Inflammatory macrophage treated with lipopolysaccharide for 1 hour (primary cell): ENCODE measurements at places on chromosomes 7 and 10.

- no peak for DNase-seq
These were observed 192.9 kb downstream of the EVX1 start for GRCh38 chr7:27435461-27435860.

GRCh38 chr7:156160811-156161210 is 348.5 kb upstream of the SHH start:
- no peak for DNase-seq

- no peak for DNase-seq
These were observed 173.6 kb upstream of the PRSS58 start for GRCh38 chr7:142431491-142431890.

DNA sequence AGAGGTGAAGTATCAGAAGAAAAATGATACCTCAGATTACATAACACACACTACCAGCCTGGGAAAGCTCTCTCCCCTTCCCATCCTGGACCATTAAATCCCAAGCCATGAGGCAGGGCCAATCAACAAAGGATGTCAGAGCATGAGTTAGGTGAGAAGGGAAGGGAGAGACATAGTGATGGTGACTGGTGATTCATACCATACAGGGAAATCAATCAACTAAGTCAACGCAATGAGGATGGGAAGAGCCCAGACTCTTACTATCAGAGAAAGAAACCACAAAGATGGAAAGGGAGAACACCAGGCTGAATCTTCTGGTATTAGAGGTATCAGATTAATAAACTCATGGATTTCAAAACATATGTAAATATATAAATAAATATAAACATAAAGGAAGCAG is 185.4 kb downstream of the KMT2E start:
- no peak for DNase-seq

- no peak for DNase-seq
These were observed 275.8 kb downstream of the DIP2C start for GRCh38 chr10:413662-414071.

- DNase-seq: no peak
These were observed 311.0 kb downstream of the GPAM start for GRCh38 chr10:111872591-111872990.

DNA sequence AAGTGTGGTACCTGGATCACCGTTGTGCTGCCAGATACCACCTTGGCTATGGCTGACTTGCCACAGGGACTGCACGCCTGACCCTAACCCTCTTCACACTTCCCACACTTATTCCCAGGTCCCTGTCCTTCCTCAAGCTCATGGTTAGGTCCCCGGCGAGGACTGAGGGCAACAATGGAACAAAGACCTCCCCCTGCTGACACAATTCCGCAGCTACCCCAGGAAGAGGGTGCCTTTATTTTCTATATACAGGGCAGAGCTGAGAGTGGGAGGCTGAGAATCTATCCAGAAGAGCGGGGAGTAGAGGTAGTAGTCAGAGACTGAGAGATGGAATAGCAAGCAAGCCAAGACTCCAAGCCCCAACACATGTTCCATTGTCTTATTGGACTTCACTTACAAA is 118.1 kb upstream of the SEM1 start:
- DNase-seq: no peak

- no peak for DNase-seq
These were observed 28.8 kb downstream of the EBF3 start for GRCh38 chr10:129935102-129935866.

- peak; percentile 69 for DNase-seq
These were observed 108.3 kb downstream of the REEP3 start for GRCh38 chr10:63629363-63630084.

GRCh38 chr7:124179641-124180040 is 146.8 kb upstream of the TMEM229A start:
- no peak for DNase-seq

- no peak for DNase-seq
These were observed 148.3 kb upstream of the BMPER start for GRCh38 chr7:33757050-33757449.

- no peak for DNase-seq
These were observed 93.2 kb downstream of the ADCYAP1R1 start for GRCh38 chr7:31145339-31145738.

DNA sequence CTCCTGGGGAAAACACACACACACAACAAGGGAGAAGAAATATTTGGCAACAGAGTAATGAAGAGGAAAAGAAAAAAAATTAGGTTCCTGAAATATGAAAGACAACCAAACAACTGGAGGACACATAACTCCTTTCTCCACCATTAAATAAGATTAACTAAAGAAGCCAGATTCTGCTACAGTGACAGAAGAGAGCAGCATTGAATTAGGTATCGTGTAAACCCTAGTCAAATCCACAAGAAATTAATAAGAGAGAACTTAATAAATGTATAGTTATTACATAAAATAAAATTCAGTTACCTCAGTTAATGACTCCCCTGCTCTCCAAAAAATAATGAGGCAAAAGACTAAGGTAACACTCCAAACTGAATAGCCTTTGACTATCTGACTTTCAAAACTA is 306.7 kb downstream of the CRPPA start:
- no peak for DNase-seq

DNA sequence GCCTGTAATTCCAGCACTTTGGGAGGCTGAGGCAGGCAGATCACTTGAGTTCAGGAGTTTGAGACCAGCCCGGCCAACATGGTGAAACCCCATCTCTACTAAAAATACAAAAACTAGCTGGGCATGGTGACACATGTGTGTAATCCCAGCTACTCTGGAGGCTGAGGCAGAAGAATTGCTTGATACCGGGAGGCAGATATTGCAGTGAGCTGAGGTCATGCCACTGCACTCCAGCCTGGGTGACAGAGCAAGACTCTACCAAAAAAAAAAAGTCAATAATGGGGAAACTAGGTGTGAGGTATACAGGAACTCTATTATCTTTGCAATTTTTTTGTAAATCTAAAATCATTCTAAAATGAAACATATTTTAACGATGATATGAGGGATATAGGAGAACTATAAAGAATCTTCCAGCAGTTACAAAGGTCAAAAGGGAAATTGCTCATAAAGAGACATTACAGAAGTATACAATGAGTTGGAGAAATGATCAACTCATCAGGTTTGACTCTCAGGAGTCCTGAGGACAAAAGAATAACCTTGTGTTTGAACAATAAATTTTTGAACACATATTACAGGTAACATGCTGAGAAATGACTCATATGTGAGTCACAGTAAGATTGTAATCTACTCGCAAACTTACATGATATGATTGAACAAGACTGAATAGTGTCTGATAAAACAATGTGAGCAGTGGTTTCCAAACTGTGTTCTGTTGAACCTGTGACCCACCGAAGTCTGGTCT is 272.6 kb downstream of the FGFR2 start:
- no peak for DNase-seq

- no peak for DNase-seq
These were observed 33.2 kb downstream of the C7orf33 start for GRCh38 chr7:148623586-148624282.

DNA sequence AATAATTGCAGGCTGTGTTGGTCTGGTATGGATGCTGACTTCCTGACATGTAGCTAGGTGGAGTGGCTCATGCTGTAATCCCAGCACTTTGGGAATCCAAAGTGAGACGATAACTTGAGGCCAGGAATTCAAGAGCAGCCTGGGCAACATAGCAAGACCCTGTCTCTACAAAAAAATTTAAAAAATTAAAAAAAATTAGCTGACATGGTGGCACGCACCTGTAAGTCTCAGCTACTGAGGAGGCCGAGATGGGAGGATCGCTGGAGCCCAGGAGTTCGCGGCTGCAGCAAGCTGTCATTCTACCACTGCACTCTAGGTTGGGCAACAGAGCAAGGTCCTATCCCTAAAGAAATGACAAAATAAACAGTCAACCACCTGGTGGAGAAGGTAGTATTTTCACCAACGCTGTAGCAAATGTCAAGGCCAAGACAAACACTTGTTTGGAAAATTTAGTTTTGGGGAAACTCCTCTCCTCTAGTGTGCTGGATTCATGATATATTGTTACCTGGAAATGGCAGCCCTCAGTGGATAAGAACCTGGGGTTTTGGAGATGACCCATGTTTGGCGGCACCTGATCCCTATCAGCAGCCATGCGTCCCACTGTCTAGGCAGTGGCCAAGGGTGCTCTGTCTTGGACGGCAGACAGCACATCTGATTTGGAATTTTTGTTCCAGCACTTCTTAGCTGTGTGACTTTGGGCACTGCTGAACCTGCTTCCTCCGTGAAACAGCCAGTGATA is 29.5 kb downstream of the CUX1 start:
- no peak for DNase-seq

- no peak for DNase-seq
These were observed 49.5 kb upstream of the CALD1 start for GRCh38 chr7:134729895-134730294.

DNA sequence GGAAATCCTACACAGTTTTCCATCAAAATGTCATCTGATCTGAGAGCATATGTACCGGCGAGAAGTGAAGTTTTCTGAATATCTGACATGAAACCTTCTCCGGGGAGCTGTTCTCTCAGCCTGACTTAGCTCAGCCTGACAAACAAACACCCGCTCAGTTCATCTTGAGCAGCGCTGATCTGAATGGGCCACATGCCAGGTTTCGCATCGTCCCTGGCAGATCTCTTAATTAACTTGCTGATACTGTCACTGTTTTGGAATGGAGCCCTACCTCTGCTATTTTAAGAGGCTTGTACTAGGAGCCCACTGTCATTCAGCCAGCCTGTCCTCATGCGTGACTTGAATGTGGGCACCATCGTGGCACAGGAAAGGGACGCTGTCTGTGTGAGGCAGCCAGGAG is 109.2 kb downstream of the STRA8 start:
- DNase-seq: no peak

GRCh38 chr7:53002389-53002788 is 33.0 kb upstream of the POM121L12 start:
- no peak for DNase-seq

- no peak for DNase-seq
These were observed 2.0 kb upstream of the TNS3 start for GRCh38 chr7:47583739-47584535.

DNA sequence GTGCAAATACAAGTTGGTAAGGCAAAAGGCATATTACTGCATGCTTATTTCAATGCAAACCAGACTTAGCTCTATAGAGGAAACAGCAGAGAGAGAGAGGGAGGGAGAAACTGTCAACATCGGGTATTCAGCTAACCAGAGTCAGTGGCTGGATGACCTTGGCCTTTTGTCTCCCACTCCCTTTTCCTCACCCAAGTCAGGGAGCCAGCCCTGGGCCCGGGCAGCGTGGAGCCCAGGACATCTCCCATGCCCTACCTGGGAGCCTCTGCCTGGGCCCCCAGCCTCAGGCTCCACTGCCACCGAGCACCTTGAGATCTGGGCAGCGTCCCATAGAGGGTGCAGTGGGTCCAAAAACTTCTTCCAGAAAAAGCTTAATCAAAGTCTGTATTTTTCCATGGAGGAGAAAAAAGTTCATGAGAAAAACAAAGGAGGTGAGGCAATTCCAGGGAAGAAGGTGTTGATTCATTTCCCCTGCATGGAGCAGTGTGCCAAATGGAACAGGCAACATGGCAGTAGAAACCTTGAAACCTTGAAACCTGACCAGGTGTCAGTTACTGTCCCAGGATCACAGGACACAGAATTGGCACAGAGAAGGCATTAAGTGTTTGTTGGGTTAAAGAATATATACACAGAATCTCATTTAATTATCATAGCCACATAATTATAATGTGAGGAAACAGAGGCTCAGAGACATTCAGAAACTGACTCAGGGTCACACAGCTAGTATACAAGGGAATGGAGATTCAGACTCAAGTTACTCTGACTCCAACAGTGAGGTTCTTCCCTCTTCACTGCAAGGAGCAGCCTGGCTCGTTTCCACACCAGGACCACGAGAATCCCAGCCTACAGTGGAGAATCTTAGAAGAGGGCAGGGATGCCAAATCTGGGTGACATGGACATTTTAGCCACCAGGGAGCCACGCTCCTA is 5.8 kb upstream of the NCOA4 start:
- DNase-seq: no peak

GRCh38 chr10:80055760-80056159 is 22.7 kb upstream of the TMEM254 start:
- DNase-seq: no peak

- no peak for DNase-seq
These were observed 265.1 kb downstream of the HTR7 start for GRCh38 chr10:90592638-90593302.

DNA sequence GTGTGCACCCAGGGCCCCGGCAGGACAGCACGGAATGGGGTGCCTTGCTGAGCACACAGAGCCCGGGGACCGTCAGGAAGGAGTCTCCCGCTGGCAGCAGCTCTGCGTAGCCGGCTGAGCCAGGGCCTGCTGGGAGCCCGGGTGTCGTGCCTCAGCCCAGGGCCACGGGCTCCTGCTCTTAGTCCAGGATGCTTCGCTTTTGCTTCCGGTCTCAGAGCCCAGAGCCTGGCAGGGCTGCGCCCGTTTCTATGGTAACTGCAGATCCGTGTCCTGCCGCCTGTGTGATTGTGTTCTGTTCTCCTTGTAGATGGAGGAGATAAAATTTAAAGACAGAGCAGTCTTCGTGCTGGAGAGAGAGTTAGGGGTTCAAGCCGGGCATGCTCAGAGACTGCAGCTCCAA is 53.7 kb upstream of the DPYSL4 start:
- DNase-seq: no peak

- DNase-seq: no peak
These were observed 92.9 kb downstream of the PLXDC2 start for GRCh38 chr10:19908991-19909696.

DNA sequence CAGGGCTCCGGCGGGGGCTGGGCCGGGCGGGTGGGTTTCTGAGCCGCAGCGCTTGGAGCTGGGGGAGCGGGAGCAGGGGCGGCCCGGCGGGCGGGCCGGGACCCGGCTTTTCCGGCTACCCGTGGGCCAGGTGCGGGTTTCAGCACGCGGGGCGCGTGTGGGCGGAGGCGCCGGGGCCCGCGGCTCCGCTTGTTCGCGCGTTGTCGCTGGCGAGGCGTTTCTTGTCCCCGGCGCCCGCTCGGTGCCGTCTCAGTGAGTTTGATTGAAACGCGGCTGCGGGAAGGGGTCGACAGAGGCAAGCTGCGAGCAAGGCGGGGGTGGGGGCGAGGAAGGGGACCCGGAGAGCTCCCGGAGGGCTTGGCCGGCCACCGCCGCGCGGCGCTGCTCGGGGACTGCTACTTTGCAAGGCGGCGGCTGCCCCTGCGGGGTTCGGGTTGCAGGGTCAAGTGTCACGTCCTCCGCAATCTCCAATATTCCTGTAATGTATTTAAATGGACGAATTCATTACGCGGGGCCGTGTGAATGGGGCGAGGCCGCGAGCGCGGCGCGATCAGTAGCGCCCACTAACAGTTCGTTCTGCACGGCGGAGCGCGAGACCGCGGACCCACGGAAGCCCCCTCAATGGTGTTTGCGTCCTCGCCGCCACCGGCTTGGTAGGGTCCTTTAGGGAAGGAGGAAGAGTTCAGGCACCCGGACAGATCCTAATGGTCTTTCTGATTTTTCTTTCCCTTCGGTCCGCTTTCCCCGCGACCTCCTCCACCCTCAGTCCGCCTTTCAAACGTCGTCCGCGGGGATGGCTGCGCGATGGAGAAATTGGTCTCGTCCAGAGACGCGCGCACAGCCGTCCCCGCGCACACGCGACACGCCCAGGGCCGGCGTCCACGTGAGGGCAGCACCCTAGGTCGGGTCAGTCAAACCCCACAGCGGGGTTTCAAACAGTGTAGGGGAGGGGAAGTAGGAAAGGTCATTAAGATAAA is 76.9 kb downstream of the INSIG1 start:
- DNase-seq: no peak
